ENCODE measurements at places on chromosomes 7 and 10.

DNA sequence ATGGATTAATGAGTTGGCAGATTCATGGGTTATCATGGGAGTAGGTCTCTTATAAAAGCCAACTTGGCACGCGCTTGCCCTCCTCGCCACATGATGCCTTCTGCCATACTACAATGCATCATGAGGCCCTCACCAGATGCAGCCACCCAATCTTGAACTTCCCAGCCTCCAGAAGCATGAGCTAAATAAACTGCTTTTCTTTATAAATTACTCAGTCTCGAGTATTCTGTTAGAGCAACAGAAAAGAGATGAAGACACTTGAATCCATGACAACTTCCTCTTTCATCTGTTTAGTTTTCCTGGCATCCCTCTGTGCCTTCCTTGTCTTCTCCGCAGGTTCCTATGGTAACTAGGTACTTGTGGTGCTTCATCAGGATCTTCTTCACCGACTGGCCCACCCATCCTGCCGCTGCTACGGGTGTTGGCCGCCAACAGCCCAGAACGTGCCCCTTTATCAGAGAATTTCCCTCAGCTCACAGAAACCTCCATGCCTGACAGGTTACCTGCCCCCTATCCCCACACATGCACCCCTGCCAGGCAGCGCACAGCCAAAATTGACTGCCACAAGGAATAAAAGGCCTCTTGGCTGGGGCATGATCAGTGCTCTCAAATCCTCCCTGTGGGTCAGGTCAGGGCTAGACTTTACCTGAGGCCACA is 28.0 kb upstream of the PPIF start:
- no peaks in the 10 kb centered on the region for H3K27me3 ChIP-seq
- DNase-seq = peak; percentile 41
- no peak overlapping the region for H3K27ac ChIP-seq
- no peak overlapping the region for H3K4me3 ChIP-seq
- H3K36me3 ChIP-seq = peaks cover 4% of the 10 kb centered on the region

DNA sequence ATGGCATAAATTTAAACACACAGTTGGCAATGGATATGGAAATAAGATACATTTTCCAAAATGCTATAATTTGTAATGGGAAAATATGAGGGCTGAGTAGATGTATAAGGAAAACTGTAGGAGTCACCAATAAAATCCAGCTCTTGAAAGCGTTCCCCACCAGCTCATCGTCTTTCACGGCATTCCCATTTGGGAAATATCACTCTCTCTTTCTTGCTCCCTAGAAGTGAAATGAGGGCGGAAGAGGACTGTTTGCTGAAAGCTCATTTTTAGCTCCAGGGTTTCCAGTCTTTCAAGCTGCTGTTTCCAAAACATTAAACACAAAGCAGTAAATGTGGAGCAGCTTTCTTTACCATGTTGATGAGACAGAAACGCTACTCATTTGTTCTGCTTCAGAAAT is 104.6 kb upstream of the SFMBT2 start:
- H3K4me1 ChIP-seq = peaks cover 5% of the 10 kb centered on the region
- H3K27ac ChIP-seq = no peak overlapping the region

DNA sequence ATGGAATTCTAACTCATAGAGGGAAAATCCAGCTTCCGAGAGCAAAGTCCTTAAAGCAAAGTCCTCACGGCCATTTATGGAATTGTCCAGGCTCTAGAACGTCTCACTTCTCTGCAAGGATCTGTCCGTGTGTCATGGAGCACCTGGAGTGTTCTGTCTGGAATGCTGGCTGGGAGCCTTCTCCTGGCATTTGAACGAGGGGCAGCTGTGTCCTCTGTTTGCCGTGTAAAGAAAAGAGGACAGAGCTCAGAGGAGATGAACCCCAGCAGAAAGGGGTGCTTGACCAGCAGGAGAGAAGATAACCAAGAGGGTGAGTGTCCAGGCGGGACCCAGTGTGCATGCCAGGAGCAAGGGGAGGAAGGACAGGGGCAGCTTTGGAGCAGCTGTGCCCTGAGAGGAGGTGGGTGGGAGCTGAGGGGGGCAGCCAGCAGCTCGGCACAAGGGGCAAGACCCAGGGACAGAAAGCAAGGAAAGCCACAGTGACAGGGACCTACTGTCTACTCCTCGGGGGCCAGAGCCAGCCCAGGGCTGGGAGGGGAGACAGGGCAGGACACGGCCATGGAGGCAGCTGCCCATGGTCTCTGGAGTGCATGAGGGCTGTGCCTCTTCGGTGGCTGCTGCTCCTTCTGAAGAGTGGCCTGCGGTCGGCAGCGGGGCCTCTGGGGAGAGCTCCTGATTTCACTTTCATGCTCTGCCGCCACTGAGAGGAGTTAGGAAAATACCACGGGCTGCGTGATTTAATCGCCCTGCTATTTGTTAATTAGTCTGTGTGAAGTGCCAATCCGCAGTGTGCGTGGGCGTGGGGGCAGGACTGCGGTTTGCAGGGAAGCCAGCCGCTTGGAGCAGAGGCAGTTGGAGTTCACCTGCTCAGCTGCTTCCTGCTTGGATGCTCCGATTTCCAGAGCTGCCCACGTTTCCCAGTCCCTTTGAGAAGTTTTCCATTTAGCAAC is 149.3 kb upstream of the SHH start:
- peaks cover 7% of the 10 kb centered on the region for H3K4me1 ChIP-seq
- no peak overlapping the region for H3K4me3 ChIP-seq

DNA sequence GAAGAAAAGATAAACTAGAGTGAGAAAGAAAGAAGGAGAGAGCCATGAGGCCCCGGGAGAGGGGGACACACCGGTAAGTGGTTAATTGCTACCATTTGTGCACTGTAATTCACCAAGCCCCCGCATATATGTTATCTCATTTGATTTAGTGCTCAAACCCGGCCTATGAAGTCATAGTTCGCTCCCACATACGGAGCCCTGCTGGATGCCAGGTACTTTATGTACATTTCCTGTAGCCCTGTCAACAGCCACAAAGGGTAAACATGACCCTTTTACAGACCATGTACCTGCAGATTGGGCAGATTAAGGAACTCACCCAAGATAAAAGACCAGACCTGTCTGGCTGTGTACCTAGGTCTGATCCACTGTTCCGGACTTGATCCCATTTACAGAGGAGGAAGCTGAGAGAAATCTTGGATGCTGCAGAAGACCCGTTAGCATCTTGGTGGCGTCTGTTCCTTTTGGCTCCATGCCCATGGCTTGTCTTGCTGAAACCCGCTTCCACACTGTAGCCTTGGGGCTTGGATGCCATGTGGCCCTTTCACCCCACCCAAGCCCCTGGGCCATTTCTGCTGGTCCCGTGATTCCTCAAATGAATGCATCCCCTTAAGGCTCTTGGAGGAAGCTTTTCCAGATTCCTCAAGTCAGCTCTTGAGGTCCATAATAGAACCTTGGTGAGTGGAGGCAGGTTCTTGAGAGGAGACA is 32.3 kb downstream of the FAM241B start:
- peaks cover 1% of the 10 kb centered on the region for H3K27me3 ChIP-seq
- no peaks in the 10 kb centered on the region for H3K36me3 ChIP-seq

DNA sequence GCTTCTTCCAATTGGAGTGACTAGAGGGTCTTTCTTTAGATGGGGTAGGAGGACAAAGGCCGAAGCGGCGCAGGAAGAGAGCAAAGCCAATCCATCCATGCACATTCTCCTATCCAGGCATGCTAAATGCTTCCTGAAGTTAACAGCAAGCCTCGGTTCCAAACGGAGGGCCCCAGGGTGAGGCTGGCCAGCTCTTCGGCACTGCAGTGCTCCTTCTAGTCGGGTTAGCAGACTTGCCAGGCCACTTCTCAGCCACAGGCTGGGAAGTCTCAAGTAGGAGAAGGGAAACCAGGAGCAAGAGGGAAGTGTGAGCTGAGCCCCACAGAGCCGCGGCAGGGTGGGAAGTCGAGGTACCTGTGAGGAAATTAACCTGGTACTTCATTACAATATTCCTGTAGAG is 253.8 kb upstream of the INHBA start:
- no peak overlapping the region for H3K27ac ChIP-seq
- DNase-seq = no peak
- peaks cover 3% of the 10 kb centered on the region for H3K27me3 ChIP-seq

- DNase-seq = no peak
- H3K4me3 ChIP-seq = no peak overlapping the region
- no peaks in the 10 kb centered on the region for H3K36me3 ChIP-seq
Measured at GRCh38 chr10:30535677-30536076, 93.9 kb downstream of the LYZL2 start.

GRCh38 chr10:32077896-32078485 is 21.8 kb upstream of the KIF5B start:
- no peaks in the 10 kb centered on the region for H3K36me3 ChIP-seq
- H3K4me1 ChIP-seq = peaks cover 9% of the 10 kb centered on the region
- no peak overlapping the region for H3K4me3 ChIP-seq
- no peaks in the 10 kb centered on the region for H3K27me3 ChIP-seq

- H3K4me1 ChIP-seq = peaks cover 24% of the 10 kb centered on the region
- H3K27ac ChIP-seq = no peak overlapping the region
- H3K4me3 ChIP-seq = no peak overlapping the region
- DNase-seq = no peak
- no peaks in the 10 kb centered on the region for H3K27me3 ChIP-seq
- no peaks in the 10 kb centered on the region for H3K36me3 ChIP-seq
Measured at GRCh38 chr10:90968328-90969081, 47.6 kb upstream of the ANKRD1 start.

DNA sequence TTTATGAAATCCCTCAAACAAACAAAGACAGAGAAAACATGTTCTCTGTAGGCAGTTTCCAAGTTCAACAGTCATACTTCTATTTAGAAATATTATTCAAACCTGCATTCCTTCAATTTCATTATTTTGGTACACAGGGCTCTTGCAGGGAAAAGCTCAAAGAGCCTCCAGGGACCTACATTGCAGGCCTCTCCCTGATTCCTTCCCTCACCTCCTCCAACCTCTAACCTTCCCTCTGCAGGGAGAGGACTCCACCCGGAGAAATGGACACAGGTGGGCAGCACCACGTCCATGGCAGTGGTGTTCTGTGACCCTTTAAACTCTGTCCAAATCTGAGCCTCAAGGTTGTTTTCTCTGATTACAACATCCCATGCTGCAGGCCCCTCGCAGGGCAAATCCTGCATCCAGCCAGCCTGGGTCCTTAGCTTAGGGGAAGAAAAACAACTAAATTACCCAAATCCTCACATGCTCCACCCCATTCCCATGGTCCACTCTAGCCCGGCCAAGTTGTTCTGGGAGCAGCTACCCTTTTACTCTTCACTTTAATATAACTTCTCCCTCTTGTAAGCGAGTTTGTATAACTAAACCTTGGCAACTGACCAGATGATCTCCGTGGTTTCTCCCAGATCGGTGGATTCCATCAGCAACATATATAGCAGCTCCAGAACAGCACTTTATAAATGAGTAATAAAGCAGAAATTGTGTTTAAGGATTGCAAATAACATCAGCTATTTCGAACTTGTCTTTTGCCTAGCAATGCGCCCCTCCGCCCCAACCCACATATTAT is 129.8 kb downstream of the CUBN start:
- H3K4me1 ChIP-seq = peaks cover 82% of the 10 kb centered on the region
- no peaks in the 10 kb centered on the region for H3K27me3 ChIP-seq

DNA sequence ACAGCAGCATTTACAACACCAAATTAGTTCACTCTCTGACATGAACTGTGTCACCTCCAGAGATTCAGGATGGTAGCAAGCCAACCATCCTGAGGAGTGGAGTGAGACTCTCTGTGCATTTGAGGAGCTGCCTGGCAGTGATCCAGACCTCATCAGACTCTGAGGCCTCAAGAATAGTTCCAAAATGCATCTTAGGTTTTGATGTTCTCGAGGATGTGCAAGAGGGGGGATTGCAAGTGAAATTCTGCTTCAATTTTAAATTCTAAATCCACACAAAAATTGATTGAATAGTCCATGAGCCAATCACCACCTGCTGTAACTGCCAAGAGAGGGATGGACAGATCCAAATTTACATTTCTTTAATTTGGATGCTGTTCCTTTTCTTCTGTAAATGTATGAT is 49.7 kb downstream of the SLK start:
- no peaks in the 10 kb centered on the region for H3K27me3 ChIP-seq
- H3K27ac ChIP-seq = no peak overlapping the region
- no peak overlapping the region for H3K4me3 ChIP-seq
- H3K4me1 ChIP-seq = no peaks in the 10 kb centered on the region
- H3K36me3 ChIP-seq = peaks cover 23% of the 10 kb centered on the region
- DNase-seq = no peak

DNA sequence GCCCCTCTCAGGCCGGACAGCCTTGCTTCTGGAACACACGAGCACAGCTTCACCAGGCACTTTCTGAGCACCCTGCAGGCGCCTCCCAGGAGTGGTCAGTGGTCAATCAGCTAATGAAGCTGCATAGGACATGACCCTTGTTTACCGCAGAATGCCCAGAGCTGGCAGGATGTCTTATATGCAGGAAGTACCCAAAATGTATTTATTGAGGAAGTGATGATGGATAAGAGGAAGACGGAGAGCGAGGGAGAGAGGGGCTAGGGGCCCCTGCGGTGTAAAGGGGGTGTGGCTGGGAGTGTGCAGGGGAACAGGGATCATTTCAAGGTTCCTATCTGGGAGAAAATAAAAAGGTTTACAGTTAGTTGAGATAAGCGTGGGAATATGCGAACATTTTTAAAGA is 3.3 kb downstream of the CYP2E1 start:
- H3K27me3 ChIP-seq = no peaks in the 10 kb centered on the region
- H3K4me3 ChIP-seq = no peak overlapping the region
- peaks cover 14% of the 10 kb centered on the region for H3K36me3 ChIP-seq
- no peak overlapping the region for H3K27ac ChIP-seq
- no peaks in the 10 kb centered on the region for H3K4me1 ChIP-seq

- no peak overlapping the region for H3K27ac ChIP-seq
- H3K27me3 ChIP-seq = no peaks in the 10 kb centered on the region
- no peak overlapping the region for H3K4me3 ChIP-seq
- no peaks in the 10 kb centered on the region for H3K36me3 ChIP-seq
- DNase-seq = no peak
- H3K4me1 ChIP-seq = no peaks in the 10 kb centered on the region
Measured at GRCh38 chr10:23354630-23355279, 10.2 kb upstream of the C10orf67 start.

- H3K27ac ChIP-seq = no peak overlapping the region
- H3K27me3 ChIP-seq = peaks cover 29% of the 10 kb centered on the region
- H3K36me3 ChIP-seq = no peaks in the 10 kb centered on the region
- H3K4me3 ChIP-seq = no peak overlapping the region
Measured at GRCh38 chr7:134493091-134493490, 34.2 kb upstream of the AKR1B1 start.

GRCh38 chr7:77415476-77415822 is 700 bp downstream of the GSAP start:
- H3K4me1 ChIP-seq = peaks cover 27% of the 10 kb centered on the region
- DNase-seq = no peak
- H3K36me3 ChIP-seq = no peaks in the 10 kb centered on the region
- H3K27me3 ChIP-seq = no peaks in the 10 kb centered on the region
- peak overlapping the region; percentile 66 for H3K4me3 ChIP-seq

GRCh38 chr10:48551861-48552591 is 52.8 kb downstream of the ARHGAP22 start:
- no peak overlapping the region for H3K4me3 ChIP-seq
- peaks cover 9% of the 10 kb centered on the region for H3K4me1 ChIP-seq
- H3K27ac ChIP-seq = no peak overlapping the region
- no peaks in the 10 kb centered on the region for H3K27me3 ChIP-seq
- DNase-seq = no peak

GRCh38 chr10:118769898-118770600 is 15.3 kb upstream of the CACUL1 start:
- no peak overlapping the region for H3K27ac ChIP-seq
- H3K4me3 ChIP-seq = no peak overlapping the region
- H3K27me3 ChIP-seq = peaks cover 7% of the 10 kb centered on the region
- no peak for DNase-seq
- H3K4me1 ChIP-seq = no peaks in the 10 kb centered on the region
- H3K36me3 ChIP-seq = no peaks in the 10 kb centered on the region

GRCh38 chr10:102644066-102644645 is at the start of gene TRIM8:
Gene TRIM8, plus strand, starts transcription at chr10:102644479. Its CDS starts 139 bp downstream, at chr10:102644618.
- peak; percentile 82 for DNase-seq
- no peaks in the 10 kb centered on the region for H3K27me3 ChIP-seq
- H3K27ac ChIP-seq = peak within 1 kb of the TSS; percentile 99
- peak within 1 kb of the TSS; percentile 96 for H3K4me3 ChIP-seq
- H3K36me3 ChIP-seq = peaks cover 2% of the 10 kb centered on the region

Measured in chondrocyte (in vitro differentiated cells).